ENCODE measurements at places on chromosomes 4 and X.

- DNase-seq, result peak; percentile 29
Measured at GRCh38 chr4:88033309-88033708, 25.9 kb downstream of the PKD2 start.

- peak; percentile 62 for DNase-seq
Measured at GRCh38 chr4:14783011-14783877, 219.0 kb upstream of the CPEB2 start.

DNA sequence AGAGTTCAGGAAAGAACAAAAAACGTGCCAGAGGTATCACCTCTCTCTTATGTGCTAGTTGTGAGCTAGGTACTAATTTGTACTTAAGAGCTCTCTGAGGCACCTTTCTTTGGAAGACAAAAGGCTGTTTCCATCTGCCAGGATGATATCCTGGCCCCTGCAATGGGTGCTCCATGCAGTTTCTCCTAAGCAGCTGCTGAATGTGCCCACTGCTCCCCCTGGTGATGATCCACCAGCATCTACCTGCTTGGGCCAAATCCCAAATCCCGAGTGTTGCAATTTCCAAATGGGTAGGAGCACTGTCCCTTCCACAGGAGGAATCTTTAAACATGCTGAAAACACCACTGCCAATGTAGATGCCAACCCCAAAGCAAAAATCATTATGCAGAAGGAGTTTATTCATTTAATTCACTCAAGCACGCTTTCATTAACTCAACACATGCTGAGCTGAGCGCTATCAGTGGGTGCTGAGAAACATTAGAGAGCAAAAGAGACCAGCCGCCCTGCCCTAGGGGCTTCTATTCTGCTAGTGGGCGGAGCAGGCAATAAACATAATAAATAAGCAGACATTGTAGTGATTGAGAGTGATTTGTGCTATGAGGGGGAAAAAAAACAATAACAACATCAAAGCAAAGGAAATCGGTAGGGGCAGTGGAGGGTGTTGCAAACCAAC, 69.6 kb upstream of the C4orf50 start:
- DNase-seq, result no peak

GRCh38 chrX:15242899-15243555, 26.9 kb downstream of the ASB9 start:
- DNase-seq, result no peak

- no peak for DNase-seq
Measured at GRCh38 chrX:104864296-104864695, 298.3 kb downstream of the IL1RAPL2 start.

DNA sequence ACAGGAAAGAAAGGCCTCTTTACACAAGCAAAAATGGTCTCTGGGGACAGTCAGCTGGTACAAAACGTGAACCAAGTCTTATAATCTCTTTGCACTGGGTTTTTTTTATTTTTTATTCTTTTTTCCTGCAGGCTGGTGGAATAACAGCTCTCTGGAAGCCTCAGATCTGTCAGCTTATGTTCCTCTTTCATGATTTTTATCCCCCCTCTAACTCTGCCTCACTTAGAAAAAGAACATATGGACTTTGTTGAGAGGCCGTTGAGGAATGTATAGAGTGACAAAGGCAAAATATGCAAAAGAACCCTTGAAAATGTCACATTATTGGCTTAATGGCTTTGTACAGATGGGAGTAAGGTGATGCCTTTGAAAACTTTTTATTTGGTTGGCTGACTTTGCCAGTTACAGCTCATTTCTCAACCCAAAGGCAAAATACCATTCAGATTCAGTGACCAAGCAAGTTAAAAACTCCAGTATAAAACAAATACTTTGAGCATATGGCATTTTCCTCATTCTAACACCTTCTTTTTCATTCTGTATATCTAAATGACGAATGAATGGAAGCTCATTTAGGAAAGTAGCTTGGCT, 111.1 kb downstream of the RNF150 start:
- no peak for DNase-seq

DNA sequence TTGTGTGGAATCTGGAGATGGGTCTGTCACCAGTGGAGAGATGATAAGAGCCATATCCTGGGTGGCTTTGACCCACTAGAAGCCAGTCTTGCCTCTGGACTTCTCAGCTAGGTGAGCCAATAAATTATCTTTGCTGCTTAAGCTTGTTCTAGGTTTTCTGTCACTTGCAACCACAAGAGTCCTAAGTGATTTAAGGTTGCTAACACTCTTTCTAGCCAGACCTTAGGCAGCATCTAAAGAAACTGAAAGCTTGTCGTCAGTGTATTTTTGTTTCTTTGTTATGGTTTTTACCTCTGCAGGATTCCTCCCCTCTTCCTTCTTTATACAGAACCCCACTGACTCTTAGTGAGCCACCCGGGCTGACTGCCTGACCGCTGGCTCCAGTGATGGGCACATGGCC, 37.1 kb upstream of the STIM2 start:
- no peak for DNase-seq

DNA sequence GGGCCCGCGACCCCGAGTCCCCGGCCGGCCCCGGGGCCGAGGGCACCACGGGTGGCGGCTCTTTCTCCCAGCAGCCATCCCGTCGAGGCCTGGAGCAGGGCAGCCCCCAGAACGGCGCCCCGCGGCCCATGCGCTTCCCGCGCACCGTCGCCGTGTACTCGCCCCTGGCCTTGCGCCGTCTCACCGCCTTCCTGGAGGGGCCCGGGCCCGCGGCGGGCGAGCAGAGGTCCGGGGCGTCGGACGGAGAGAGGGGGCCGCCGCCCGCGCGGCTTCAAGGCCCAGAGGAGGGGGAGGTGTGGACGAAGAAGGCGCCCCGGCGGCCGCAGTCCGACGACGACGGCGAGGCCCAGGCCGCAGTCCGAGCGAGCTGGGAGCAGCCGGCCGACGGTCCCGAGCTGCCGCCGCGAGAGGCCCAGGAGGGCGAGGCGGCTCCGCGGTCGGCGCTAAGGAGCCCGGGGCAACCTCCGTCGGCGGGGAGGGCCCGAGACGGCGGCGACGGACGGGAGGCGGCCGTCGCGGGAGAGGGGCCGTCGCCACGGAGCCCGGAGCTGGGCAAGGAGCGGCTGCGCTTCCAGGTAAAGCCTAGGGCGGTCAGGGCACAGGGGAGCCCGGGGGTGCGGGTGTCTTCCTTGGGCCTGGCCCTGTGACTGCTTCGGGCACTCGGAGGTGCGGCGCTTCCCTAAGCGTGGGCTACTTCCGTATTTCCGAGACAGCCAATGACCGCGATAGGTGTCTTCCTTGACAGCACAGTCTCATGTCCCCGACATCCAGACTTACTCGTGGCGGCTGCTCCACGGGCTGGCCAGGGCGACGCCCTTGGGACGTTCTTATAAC, 845 bp downstream of the ZAR1 start:
- no peak for DNase-seq

DNA sequence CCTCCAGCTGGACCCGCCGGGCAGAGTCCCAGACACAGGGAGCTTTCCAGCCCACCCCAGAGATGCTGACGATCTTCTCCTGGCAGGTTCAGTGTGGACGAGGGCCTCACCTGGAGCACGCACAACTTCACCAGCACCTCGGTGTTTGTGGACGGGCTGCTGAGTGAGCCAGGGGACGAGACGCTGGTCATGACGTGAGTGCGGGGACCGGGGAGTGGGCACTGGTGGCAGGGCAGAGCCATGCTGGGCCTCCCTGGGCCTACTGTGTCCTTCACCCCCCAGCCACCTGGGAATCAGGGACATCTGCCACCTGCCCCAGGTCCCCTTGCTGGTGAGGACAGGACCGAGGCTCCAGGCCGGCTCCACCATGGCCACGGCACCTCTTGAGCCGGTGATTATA, 235.6 kb downstream of the AFAP1 start:
- no peak for DNase-seq

All from RCC 7860 (cell line).